ENCODE measurements at places on chromosomes 2 and 18. TPM values are rescaled to one million over a fixed set of nuclear protein-coding genes. Genes with fewer than 3 reads are reported as not detected.

Gene CDCA7
- total RNA-seq = 3.9 TPM

Gene AQP4
- total RNA-seq = not detected

Gene RAB31
- total RNA-seq = 52.7 TPM

Gene CAB39
- total RNA-seq = 31.2 TPM

Gene SLC40A1
- total RNA-seq = 19.7 TPM

All from cardiac ventricle fibroblast (primary cell).